ENCODE measurements at places on chromosomes 16 and 17.

DNA sequence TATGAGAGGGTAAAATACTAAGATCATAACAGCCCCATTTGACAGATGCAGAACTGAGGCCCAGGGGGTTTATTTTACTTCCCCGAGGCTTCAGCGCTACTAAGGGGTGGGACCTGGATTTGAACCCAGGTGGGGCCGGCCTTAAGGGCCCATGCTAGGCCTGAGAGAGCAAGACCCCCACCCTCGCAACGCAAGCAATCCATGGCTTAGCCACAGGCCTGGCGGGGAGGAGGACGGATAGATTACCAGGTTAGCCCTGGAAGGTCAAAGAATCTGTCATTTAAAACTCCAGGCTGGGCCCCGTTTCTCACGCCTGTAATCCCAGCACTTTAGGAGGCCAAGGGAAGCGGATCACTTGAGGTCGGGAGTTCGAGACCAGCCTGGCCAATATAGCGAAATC is 1.9 kb upstream of the CDH3 start:
- no peak for DNase-seq

- DNase-seq = peak; percentile 73
Measured at GRCh38 chr17:21278450-21279197, 5.9 kb upstream of the MAP2K3 start.

DNA sequence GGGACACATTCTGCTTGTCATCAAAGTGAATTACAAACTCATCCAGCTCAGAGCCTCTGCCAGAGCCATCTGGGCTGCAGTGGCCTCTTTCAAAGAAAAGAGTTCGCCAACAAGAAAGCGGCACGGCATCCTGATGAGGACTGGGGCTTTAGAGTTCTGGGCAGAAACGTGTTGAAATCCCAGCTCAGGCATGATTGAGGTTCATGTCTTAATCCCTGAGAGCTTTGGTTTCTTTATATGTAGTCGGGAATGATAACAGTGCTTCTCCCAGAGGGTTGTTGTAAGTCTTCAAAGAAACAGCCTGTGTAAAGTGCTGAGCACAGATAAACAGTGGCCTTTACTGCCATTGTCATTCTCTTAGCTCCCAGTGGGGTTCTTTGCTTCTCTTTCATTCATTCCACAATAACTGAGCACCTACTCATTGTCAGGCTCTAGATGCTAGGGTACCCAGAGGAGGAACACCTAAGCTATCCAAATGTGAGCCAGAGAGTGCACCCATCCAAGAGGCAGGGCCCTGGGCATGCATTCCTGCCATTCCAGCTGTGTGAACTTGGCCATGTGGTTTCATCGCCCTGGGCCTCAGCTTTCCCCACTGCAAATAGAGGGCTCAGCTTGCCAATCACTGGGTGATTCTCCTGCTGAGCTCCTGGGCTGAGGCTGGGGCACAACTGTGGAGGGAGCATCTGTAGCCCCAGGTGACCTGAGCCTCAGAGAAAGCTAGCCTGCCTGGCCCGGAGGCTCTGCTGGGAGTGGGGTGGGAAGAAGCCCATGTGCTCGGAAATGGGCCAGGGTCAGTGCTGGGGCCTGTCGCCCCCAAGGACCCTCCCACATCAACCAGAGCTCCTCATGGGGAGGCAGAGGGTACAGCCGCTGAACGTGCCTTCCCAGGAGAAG is 38.3 kb upstream of the CRHR1 start:
- no peak for DNase-seq

- DNase-seq = no peak
Measured at GRCh38 chr16:17235147-17235815, 235.5 kb downstream of the XYLT1 start.

DNA sequence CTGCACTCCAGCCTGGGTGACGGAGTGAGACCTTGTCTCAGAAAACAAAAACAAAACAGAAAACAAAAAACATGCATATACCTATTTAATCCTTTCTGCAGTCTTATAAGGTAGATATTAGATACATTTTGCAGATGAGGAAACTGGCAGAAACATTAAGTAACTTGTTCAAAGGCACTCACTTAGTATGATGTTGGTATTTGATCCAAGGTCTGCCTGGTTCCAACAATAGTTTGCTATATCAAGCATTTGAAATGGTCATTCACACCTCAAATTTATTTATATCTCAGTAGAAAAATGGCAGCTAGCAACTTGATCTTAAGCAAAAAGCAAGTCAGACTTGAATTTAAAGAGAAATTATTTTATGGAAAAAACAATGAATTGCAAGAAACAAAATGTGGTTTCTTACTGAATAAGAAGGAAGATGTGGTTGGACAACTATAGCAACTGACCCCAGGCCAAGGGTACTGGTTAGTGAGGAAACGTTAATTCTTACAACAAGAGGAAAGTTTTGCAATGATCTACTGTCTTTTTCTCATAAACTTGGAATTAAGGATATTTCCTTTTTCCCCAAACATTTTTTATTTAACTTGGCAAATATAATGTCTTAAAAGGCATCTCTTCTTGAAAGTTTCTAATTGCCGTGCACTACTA is 19.7 kb downstream of the DHRS7B start:
- DNase-seq = no peak

DNA sequence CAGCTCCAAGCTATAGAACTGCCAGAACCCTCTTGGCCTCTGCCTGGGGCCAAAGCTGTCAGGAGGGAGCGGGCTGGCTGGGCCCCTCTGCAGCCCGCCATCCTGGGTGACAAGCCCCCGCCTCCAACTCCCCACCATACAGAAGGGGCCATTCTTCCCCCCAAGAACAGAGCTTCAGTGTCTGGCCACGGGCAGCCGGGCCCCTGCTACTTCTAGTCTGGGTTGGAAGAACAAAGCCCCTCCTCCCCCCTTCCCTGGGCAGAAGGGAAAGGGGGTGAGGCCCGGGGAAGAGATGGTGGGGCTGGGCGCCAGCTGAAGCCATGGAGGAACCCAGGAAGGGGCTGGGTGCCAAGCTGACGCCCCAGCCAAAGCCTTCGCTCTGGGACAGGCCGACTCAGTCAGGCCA is 9.0 kb downstream of the NAT9 start:
- DNase-seq = no peak

GRCh38 chr16:89598199-89598598 is 15.2 kb upstream of the DPEP1 start:
- no peak for DNase-seq

GRCh38 chr17:50631908-50632571 is 2.6 kb upstream of the ABCC3 start:
- no peak for DNase-seq

- DNase-seq = no peak
Measured at GRCh38 chr16:70778901-70779309, 22.1 kb downstream of the VAC14 start.

GRCh38 chr16:57264381-57264780 is 19.3 kb downstream of the ARL2BP start:
- no peak for DNase-seq

- peak; percentile 67 for DNase-seq
Measured at GRCh38 chr16:30767767-30768465, 5.8 kb downstream of the RNF40 start.

DNA sequence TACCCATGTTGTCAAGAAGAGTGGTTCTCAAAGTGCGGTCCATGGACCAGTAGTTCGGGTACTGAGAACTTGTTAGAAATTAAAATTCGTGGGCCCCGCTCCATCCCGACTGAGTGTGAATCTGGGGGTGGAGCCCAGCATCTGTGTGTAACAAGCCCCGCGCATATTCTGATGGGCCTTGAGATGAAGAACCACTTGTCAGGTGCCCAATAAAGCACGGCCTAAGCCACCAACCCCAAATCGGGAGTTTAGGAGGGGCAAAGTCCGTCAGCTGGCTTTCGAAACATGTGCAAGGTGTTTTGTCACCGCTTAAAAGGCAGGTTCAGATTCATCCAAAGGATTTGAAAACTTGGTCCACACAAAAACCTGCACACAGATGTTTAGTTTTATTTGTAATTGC is 29.5 kb downstream of the PSMD12 start:
- no peak for DNase-seq

DNA sequence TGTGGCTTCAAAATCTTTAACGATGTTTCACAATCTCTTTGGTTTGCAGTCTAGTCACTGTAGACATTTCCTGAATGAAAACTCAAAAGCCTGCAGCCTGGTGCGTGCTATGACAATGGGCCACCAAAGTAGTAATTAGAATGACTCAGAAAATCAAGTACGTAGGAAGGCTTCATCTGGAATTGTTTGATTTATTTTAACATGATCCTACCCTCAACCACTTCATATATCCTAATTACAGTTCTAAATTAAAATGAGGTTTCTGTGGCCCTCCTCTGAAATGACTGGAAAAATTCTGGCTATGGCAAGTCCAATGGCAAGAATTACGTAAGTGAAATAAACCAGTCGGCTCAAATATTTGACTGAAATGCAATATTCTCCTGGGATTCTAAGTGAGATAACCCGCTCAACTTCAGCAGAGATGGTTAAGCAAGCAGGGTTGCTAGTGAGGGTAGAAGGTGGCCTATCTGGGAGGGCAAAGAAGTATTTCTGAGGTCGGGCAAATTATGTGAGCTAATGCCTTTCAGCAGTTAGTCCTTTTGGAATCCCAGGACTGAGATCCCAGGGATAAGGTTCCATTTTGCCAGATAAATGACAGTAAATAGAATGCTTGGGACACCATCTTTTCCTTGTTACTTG is 145.6 kb upstream of the MYOCD start:
- DNase-seq = no peak

DNA sequence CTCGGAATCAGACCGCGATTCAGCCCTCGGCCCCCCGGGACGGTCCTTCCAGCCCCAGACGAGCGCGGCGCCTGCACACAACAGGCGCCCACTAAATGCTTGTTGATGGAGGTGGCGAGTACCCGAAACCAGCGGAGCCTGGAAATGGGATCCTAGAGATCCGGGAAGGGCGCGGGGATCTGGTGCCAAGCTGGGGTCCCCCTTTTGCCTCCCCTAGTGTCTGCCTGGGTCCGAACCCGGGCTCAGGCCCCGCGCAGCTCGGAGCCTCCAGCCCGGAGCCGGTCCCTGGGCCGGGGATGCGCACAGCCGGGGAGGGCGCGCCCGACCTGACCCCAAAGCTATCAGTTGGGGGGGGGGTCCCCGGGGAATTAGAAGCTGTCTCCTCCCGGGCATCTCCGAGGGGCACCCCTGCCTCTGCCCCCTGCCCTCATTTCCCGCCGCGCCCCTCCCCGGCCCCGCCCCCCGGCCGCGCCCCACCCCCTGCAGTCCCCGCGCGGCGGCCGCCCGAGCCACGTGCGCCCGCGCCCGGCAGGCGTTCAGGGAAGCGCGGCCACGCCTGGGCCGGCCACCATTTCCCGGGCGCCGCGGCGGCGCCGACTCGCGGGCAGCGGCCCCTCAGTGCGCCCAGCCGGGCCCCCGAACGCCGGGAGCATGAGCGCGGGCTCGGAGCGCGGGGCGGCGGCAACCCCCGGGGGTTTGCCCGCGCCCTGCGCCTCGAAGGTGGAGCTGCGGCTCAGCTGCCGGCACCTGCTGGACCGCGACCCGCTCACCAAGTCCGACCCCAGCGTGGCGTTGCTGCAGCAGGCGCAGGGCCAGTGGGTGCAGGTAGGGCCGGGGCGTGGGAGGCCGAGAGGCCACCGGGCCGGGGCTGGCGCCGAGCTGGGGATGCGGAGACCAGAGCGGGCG is at the start of gene CPNE7:
CPNE7 (plus strand) TSS at position 512 of the 906 bp plus-strand sequence; CDS start at position 652, 140 bp downstream.
- no peak for DNase-seq

DNA sequence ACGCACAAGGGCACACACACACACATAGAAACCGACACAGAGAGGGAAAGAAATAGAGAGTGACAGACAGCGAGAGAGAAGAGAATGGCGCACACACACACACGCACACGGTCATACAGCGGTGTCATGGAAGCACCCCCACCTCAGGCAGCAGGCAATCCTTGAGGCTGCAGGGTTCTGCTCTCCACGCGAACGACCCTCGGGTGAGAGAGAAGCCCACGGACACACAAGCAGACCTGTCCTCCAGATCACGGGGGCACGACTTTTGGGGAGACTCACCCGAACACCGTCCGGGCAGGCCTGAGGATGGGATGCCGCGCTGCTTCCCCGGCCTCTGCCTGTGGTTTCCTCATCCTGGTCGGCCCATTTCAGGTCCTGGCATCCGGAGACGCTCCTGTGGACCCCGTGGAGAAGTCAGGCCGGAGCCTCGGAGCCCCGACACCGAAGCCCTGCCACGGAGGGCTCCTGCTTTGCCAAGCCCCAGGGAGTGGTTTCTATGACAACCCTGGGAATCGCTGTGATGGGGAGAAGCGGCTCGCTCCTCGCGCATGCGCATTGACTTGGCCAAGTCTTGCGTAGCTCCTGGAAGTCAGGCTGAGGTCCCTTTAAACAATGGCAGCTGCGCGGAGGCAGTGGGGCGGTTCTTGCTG is 118.2 kb upstream of the KCNJ18 start:
- peak; percentile 50 for DNase-seq

GRCh38 chr17:15893658-15894024 is 51.3 kb upstream of the ADORA2B start:
- DNase-seq = no peak

DNA sequence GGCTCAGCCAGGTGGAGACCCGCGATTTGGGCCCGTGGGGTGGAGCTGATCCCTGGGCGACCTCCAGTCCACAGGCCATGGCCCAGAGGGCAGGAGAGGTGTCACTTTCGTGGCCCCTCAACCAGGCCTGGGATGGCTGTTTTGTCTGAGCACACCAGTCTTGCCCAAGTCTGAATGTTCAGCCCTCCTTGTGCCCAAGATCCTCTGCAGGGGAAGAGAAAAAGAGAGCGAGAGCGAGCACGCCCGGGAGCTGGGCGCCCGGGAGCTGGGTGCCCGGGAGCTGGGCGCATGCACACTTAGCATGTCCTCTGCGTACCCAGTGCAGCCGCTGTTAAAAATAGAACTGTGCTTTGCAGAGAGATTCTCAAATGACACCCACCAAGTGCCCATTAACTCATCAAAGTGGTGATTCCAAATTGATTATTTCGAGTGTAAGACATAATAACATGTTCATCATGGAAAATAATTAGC is 403.3 kb upstream of the TNRC6C start:
- no peak for DNase-seq
